ENCODE measurements at places on chromosomes 6 and 20.
A peak's percentile ranks its signal among the peaks of the same experiment; 100 is the strongest.

GRCh38 chr20:41276317-41276751 is 41.2 kb downstream of the ZHX3 start:
- peak; percentile 65 for DNase-seq

DNA sequence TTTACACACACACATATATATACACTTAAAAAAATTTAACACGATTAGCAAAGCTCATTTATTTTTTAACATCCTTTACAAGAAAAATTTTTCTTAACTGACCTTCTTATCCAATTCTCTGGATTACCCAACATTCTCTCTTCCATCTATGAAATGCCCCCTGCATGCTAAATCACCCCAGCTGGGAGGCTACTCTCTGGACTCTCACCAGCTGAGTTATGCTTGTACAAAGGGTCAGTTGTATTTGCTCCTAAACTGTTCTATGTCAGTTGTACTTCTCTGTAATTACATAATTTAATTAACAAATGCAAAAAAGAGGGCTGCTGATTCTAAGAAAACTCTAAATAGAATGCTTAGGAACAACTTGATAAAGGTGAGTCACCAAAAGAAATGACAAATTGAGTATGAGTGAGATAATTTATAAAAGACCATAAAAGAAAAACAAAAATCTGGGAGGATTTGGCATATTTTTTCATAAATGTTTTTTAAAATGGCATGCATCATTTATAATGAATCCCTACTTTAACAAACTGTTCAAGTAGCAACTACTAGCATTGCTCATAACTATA is 120.5 kb downstream of the KIF13A start:
- peak; percentile 85 for DNase-seq

DNA sequence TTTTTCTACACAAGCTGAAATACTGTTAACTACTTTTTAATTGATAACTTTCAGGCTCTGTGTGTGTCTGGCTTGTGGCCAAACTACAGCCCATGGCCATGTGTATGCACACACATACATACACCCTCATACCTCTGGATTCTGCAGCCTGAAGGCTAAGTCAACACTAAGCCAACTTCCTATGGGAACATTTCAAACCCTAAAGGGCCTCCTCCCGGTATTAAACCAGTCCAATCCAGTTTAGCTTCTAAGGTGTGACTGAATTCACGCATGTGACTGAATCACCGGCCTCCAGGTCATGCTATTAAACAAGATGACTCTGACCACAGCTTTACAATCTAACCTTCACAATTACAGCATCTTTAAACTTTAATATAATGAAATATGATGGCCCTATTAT is 20.7 kb upstream of the DST start:
- DNase-seq, result no peak

DNA sequence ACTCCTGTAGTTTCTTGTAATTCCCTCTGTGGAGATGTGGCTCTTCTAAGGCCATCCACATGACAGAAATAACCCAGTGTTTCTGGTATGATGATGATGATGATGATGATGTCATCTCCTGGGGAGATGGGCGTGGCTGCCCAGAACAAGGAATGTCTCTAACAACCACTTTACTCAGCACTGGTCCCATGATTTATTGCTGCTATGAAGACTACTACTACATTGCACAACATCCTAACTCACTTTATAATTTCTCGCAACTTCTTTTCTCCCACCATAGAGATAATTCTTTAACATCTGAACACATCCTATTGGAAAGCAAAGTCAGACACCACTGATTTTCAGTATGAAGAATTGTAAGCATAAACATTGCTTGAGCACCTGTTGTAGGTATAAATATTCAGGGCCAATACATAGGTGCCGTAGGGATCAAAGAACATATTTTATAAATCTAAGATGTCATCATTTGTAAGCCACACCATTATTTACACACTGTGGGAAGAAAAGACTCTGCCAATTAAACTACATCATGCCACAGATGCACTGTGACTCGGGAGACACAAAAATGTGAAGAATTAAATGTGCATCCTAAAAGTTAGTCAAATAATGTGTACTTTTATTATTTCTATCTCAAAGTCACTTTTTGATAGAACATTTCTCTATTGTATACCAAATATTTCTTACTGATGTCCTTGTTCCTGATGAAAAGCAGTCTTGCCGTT is 6.4 kb downstream of the TPMT start:
- DNase-seq, result no peak

DNA sequence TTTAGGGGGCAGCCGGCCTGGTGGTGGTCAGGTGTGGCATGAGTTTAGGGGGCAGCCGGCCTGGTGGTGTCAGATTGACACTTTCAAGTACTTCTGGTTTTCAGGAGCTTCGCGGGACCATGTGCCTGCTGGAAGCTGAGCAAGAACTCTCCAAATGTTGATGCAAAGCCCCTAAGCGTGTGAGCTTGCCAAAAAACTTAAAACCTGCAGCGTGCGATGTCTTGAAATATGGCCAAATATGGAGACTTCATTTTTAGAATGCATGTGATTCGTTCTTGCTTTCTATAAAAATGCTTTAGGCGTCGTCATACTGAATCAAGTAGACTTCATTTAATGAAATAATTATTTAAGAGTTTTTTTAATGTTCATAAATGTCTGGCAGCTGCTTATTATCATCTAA is 149.4 kb downstream of the SMOC2 start:
- DNase-seq, result no peak

DNA sequence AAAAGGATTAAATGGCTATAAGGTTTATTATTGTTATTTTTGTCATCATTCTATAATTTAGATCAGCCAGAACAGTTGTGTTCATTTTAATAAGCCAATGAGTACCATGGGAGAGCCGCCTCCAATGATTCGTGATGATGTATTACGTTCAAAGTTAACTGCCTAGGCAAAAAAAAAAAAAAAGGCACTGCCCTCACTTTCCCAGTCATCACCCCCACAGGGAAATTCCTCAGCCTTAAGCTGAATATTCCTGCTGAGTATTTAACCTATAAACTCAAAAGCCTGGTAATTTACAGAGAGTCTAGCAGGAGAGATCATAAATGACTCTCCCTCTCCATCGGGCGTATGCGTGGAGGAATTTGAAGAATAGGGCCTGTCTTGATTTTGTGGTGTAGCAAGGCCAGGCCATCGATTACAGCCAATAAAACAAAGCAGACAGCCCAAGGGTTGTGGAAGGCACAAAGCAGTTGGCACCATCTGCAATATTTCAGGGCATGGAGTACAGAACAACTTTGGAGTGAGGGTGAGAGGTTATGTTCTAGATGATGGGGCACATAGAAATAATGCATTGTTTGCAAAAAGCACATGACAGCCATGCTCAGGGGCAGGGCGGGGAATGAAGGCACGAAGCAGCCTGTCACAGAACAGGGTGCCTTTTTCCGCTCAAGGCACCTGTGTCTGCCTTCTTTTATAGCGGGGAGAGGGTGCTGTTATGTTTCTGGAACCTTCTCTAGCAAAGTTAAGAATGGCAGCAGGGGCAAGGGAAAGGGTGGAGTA is 138.2 kb upstream of the DTNBP1 start:
- no peak for DNase-seq
